ENCODE measurements at places on chromosomes 2 and 18. TPM values are rescaled to one million over a fixed set of nuclear protein-coding genes. Genes with fewer than 3 reads are reported as not detected.
A peak's percentile ranks its signal among the peaks of the same experiment; 100 is the strongest.

- no peak for DNase-seq
- H3K36me3 ChIP-seq = no peaks in the 10 kb centered on the region
- no peak overlapping the region for H3K27ac ChIP-seq
- no peak overlapping the region for H3K4me3 ChIP-seq
- H3K4me1 ChIP-seq = no peaks in the 10 kb centered on the region
- H3K27me3 ChIP-seq = no peaks in the 10 kb centered on the region
These were observed 24.7 kb downstream of the ATAD2B start for GRCh38 chr2:23901966-23902846.

DNA sequence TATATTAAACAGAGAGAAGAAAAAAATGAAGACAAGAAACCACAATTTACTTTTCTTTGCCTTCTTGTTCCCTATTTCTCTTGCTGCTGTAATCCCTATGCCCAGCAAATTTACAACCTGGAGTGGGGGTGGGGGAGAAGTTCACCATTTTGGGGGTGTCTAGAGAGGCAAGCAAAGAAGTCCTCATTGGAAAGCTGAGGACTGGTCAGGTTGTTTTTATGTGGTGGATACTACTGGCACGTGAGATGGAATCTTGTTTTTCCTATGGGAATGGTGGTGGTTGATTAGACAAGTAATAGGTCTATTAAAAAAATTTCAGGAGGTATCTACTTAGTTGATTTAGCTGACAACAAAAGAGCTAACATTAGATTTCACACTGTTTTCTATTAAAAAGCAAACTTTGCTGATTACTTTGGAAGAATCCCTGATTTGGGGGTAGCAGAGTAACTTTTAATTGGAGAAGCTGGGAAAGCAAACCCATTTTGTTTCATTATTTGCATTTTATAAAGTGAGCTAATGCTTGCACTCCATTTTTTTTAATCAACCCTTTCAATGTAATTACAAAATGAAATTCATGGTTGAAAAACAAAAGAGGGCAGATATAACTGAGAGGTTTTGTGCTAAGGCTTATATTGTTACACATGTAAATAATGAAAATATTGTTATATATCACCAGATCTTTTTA is 6.0 kb downstream of the POU3F3 start:
- H3K27ac ChIP-seq = no peak overlapping the region
- no peak for DNase-seq
- H3K4me1 ChIP-seq = peaks cover 14% of the 10 kb centered on the region
- no peaks in the 10 kb centered on the region for H3K36me3 ChIP-seq
- peaks cover 70% of the 10 kb centered on the region for H3K27me3 ChIP-seq

GRCh38 chr2:190352668-190353536 is 9.5 kb downstream of the INPP1 start:
- no peaks in the 10 kb centered on the region for H3K27me3 ChIP-seq
- H3K4me1 ChIP-seq = peaks cover 8% of the 10 kb centered on the region
- H3K36me3 ChIP-seq = peaks cover 2% of the 10 kb centered on the region
- no peak for DNase-seq
- no peak overlapping the region for H3K27ac ChIP-seq

DNA sequence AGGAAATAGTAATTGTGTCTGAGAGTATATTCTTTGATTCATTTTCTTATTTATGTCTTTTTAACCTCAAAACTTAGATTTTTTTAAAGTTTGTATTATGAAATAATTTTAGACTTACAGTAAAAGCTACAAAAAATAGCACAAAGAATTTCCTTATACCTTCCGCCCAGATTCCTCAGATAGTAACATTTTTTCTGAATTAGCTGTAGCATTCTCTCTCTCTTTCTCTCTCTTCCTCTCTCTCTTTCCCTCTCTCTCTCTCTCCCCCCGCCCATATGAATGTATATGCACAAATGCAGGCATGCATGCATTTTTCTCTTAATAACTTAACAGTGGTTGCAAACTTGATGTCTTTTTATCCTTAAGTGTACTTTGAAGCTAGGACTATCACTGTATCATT is 361.1 kb upstream of the NRP2 start:
- H3K4me3 ChIP-seq = no peak overlapping the region
- DNase-seq = no peak
- H3K27me3 ChIP-seq = no peaks in the 10 kb centered on the region

- peak; percentile 22 for DNase-seq
- no peak overlapping the region for H3K27ac ChIP-seq
- no peaks in the 10 kb centered on the region for H3K36me3 ChIP-seq
- no peak overlapping the region for H3K4me3 ChIP-seq
- H3K27me3 ChIP-seq = no peaks in the 10 kb centered on the region
- H3K4me1 ChIP-seq = no peaks in the 10 kb centered on the region
These were observed 428.3 kb downstream of the MBD2 start for GRCh38 chr18:53796040-53796729.

DNA sequence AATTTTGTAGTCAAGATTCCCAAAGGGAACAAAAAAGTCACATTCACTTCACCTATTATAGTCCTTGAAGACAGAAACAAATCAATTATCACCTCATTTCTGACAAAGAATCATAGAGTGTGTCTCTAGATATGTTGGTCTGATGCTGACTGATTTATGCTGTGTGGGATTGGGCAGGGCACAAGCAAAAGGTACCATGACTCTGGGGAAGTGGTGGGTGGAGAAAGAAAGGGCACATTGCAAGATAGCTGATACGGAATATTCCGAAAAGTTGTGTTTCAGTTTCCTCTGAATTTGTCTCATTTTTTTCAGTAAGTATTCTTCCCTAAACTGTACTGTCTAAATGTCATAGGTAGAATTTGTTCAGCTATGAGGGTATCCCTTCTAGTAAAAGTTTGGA is 268.0 kb downstream of the MREG start:
- H3K36me3 ChIP-seq = no peaks in the 10 kb centered on the region
- H3K4me1 ChIP-seq = peaks cover 17% of the 10 kb centered on the region
- no peak overlapping the region for H3K4me3 ChIP-seq
- H3K27me3 ChIP-seq = no peaks in the 10 kb centered on the region

DNA sequence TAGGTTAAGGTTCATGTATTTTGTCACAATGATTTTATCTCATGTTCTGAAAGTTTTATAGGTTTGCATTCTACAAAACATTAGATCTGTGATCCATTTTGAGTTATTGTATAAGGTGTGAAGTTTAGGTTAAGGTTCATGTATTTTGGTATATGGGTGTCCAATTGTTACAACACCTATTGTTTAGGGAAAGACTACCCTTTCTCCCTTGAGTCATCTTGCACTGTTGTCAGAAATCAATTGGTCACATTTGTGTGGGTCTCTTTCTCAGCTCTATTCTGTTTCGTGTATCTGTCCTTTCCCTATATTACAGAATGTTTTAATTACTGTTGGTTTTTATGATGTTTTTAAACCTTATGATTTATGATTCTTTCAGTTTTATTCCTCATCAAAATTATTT is 192.3 kb downstream of the MCFD2 start:
- no peak overlapping the region for H3K4me3 ChIP-seq
- no peak overlapping the region for H3K27ac ChIP-seq
- no peaks in the 10 kb centered on the region for H3K36me3 ChIP-seq

DNA sequence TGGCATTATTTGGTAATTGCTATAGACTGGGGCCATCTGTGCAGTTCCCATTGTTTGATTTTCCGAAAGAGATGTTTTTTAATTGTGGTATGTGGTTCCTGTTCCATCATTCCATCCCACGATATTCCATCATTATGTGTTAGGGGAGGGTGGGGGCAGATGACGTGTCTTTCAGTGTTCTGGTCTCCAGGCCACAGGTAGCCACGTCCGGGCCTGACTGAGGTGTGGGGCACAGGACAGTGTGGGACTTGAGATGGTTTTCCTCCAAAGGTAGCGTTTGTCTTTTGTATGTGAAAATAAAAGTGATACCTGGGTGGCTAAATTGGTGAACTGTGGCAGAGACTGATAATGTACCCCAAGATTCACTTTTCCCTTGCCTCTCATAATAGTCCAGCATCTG is 192.2 kb upstream of the HAAO start:
- no peaks in the 10 kb centered on the region for H3K36me3 ChIP-seq
- DNase-seq = no peak
- H3K4me1 ChIP-seq = peaks cover 5% of the 10 kb centered on the region
- H3K27ac ChIP-seq = no peak overlapping the region
- no peaks in the 10 kb centered on the region for H3K27me3 ChIP-seq
- no peak overlapping the region for H3K4me3 ChIP-seq

- no peak overlapping the region for H3K27ac ChIP-seq
- no peaks in the 10 kb centered on the region for H3K36me3 ChIP-seq
- no peak overlapping the region for H3K4me3 ChIP-seq
- DNase-seq = peak; percentile 73
- H3K4me1 ChIP-seq = no peaks in the 10 kb centered on the region
- H3K27me3 ChIP-seq = no peaks in the 10 kb centered on the region
These were observed 971.0 kb upstream of the CDH2 start for GRCh38 chr18:29147944-29148343.

DNA sequence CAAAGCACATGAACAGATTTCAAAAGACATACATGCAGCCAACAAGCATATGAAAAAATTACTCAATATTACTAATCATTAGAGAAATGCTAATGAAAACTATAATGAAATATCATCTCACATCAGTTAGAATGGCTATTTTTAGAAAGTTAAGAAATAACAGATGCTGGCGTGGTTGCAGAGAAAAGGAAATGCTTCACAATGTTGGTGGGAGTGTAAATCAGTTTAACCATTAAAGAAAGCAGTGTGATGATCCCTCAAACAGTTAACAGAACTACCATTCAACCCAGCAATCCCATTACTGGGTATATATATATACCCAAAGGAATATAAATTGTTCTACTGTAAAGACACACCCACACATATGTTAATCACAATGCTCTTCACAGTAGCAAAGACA is 117.7 kb upstream of the SETBP1 start:
- no peaks in the 10 kb centered on the region for H3K4me1 ChIP-seq
- no peak for DNase-seq
- H3K27ac ChIP-seq = no peak overlapping the region
- no peak overlapping the region for H3K4me3 ChIP-seq
- H3K36me3 ChIP-seq = no peaks in the 10 kb centered on the region

- H3K4me1 ChIP-seq = no peaks in the 10 kb centered on the region
- H3K27ac ChIP-seq = no peak overlapping the region
- H3K36me3 ChIP-seq = no peaks in the 10 kb centered on the region
- H3K4me3 ChIP-seq = no peak overlapping the region
- no peaks in the 10 kb centered on the region for H3K27me3 ChIP-seq
These were observed 158.4 kb downstream of the UBE2E3 start for GRCh38 chr2:181138816-181139215.

DNA sequence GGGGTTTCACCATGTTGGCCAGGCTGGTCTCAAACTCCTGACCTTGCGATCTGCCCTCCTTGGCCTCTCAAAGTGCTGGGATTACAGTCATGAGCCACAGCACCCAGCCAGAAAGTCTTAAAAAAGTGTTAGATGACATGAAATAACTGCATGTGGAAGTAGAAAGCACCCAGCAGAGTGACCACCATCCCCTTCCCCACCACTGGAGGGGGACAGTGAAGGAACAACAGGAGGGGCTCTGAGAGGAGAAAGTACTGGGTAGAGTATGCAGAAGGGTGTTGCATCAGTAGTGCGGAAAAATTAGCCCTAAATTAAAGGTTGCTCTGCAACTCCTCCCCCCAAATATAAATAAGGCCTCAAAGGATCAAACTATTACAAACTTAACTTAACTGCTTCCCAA is 230.5 kb downstream of the ZNF521 start:
- no peaks in the 10 kb centered on the region for H3K27me3 ChIP-seq
- DNase-seq = no peak
- H3K4me3 ChIP-seq = no peak overlapping the region
- no peak overlapping the region for H3K27ac ChIP-seq
- no peaks in the 10 kb centered on the region for H3K36me3 ChIP-seq

DNA sequence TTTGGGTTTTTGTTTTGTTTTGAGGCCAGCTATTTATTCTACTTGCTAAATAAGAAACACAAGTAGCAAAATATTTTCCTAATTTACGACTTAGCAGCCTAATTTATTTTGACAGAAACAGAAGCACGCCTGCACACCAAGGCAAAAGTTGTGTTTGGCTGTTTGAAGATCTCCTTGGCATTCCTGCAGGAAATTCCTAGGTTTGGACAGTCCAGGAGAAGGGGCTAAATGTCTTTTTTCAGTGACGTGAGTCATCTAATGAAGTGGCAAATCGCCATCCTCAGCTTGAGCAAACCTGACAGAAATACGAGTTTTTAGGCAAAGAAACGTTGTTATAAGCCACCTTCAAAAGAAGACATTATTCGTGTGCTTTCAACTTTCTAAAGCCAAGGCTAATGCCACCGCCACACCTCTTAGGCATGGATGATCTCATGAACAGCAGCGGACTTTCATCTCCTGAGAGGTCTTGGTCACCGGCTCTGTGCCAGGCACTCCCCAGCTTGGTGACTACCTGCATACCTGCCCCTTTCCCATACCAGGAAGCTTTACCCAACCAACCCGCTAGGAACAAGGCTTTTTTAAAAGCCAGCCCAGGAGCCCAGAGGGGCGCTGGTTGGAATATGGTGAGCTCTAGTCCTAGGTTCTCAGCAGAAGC is 30.9 kb downstream of the STK39 start:
- H3K4me3 ChIP-seq = no peak overlapping the region
- H3K4me1 ChIP-seq = no peaks in the 10 kb centered on the region
- no peak overlapping the region for H3K27ac ChIP-seq
- DNase-seq = no peak

GRCh38 chr2:112138159-112139032 is at the start of gene FBLN7:
Gene FBLN7 (plus strand): TSS chr2:112138385. CDS start chr2:112138656, 271 bp downstream.
- H3K4me3 ChIP-seq = peak within 1 kb of the TSS; percentile 48
- no peak within 1 kb of the TSS for H3K27ac ChIP-seq
- peaks cover 9% of the 10 kb centered on the region for H3K27me3 ChIP-seq
- H3K36me3 ChIP-seq = no peaks in the 10 kb centered on the region
- H3K4me1 ChIP-seq = peaks cover 9% of the 10 kb centered on the region
- DNase-seq = peak; percentile 43

The LIMS1 gene
- total RNA-seq = 37.2 TPM

The LYPD6B gene
- total RNA-seq = not detected

The UCN gene
- 1.1 TPM for total RNA-seq

The IL1RL1 gene
- 0.31 TPM for total RNA-seq

The MAL gene
- 2.4 TPM for total RNA-seq

The MEP1B gene
- total RNA-seq = 0.18 TPM

The KCNG3 gene
- 0.09 TPM for total RNA-seq

The CYBRD1 gene
- 111 TPM for total RNA-seq

All from muscle of leg (tissue), 16 donors.